ENCODE measurements at places on chromosomes 6 and 20.

GRCh38 chr6:43699564-43700186 is 12.1 kb upstream of the MRPS18A start:
- no peak for DNase-seq

GRCh38 chr20:53899351-53900167 is 170.8 kb downstream of the BCAS1 start:
- peak; percentile 96 for DNase-seq

- no peak for DNase-seq
These were observed 83.7 kb downstream of the YTHDF1 start for GRCh38 chr20:63132131-63132714.

GRCh38 chr20:32522526-32522775 is 62.7 kb downstream of the NOL4L start:
- DNase-seq, result no peak

- peak; percentile 45 for DNase-seq
These were observed 954 bp downstream of the HSD17B8 start for GRCh38 chr6:33205191-33206026.

DNA sequence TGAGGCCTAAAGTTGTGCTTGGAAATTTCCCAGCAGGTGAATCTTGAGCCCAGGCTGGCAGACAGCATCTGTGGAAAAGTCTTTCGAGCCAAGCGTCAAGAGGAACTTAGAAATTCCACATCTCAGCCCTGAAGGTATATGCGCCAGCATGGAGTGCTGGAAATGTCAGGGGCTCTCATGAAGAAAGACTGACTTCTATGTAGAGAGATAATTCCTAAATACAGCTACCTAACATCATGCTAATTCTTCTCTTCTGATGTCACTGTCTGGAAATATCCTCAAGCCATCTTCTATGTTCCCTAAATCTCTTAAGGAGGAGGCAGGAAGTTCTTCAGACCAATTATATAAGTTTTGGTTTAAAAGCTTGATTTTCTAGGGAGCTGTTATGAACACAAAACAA is 492.4 kb upstream of the MARCKS start:
- DNase-seq, result no peak

DNA sequence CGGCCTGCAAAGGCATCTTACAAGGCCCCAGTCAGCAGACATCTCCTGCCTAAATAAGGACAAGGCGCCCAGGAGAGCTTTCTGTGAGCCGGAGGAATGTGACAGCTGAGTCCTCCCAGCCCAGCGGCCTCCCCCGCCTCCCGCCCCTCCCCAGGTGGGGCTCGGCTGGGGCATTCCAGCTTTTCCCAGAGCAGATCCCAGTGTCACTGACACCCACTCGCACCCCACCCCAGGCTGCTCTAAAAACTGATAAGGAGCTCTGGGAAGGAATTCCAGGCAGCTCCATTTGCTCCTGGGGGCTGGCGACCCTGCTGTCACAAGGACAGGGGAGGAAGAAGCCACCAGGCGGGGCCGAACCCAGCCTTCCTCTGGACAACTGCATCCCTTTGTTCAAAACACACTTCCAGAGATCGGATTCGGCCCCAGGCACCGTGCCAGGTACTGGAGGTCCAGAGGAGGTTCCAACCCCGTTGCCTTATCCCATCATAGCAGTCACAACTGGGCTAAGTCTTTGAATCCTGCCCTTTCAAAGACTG is 49.7 kb downstream of the JPH2 start:
- DNase-seq, result peak; percentile 28

- DNase-seq, result peak; percentile 87
These were observed 17.2 kb downstream of the TAB2 start for GRCh38 chr6:149334682-149335160.

- no peak for DNase-seq
These were observed 205.5 kb upstream of the SHLD1 start for GRCh38 chr20:5544712-5545111.

DNA sequence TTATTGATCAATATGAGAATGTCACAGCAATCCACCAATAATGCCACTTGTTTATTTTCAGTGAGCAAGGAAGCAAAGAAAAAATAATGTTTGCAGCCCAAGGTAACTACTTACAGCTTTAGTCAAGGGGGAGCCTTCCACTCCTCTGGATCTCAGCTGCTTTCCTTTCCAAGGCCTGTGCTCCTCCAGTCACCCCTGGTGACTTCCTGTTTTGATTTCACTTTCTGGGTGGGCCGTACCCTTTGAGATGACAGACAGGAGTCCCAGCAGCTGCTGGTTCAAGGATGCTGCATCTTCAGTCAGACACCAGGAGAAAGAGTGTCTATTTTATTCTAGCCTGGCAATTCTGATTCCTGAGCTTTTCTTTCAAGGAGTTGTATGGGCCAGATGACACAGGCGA is 5.6 kb upstream of the VNN2 start:
- peak; percentile 3 for DNase-seq

DNA sequence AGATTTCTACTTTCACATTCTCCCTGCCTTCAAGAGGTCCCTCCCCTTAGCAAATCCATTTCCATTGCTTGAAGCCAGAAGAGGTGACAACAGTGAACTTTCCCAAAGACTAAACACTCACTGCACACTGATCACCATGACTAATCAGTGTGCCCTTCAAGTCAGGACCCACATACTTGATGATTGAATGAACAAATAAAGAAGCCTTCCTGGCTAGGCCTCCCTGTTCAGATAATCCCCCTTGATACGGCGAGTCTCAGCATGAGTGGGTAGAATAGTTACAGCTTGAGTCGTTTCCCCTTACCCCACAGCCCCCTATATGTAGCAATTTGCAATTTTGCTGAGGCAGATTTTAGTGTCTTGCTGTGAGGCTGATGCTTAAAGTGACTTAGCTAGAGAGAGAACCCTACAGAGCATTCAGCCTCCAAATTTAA is 102.2 kb downstream of the UNC5CL start:
- DNase-seq, result peak; percentile 62

GRCh38 chr6:6131492-6132109 is 124.9 kb upstream of the NRN1 start:
- DNase-seq, result no peak

DNA sequence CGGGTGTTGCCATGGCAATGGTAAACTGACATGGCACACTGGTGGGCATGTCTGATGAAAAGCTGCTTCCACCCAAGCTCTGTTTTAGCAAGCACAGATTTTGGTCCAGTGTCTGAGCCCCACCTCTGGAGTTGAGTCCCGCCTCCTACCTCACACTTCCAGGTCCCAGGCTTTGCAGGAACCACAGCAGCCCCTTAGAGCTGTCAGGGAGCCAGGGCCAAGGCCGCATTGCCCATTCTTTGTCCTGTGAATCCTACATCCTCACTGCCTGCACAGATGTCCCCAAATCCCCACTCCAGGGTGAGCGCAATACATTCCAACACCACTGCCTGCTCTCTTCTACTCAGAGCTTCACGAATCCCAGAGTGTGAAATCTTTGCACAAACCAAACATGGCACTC is 292.2 kb downstream of the PREX1 start:
- DNase-seq, result no peak

- no peak for DNase-seq
These were observed 242.9 kb downstream of the KCNQ5 start for GRCh38 chr6:72864799-72865198.

- DNase-seq, result no peak
These were observed 34.2 kb downstream of the RNF217 start for GRCh38 chr6:124996411-124996810.

GRCh38 chr6:144321839-144322591 is 36.9 kb downstream of the UTRN start:
- no peak for DNase-seq

- DNase-seq, result no peak
These were observed 436.1 kb downstream of the PKHD1 start for GRCh38 chr6:51651132-51651817.

- no peak for DNase-seq
These were observed 197.6 kb downstream of the PRL start for GRCh38 chr6:22099231-22099630.

DNA sequence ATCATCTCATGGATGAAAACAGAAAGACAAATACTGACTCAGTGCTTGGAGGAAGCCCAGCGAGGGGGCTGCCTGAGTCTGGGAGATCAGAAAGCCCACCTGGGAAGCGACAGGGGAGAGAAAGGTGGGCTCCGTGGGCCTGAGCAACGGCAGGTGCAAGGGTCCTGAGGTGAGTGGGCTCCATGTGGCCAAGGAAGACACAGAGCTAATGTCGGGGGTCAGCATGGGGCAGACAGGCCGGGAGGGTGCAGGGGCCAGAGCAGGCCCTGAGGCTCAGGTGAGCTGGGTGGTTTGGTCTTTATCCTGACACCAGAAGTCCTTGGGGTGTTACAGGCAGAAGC is 18.8 kb downstream of the APCDD1L start:
- no peak for DNase-seq

DNA sequence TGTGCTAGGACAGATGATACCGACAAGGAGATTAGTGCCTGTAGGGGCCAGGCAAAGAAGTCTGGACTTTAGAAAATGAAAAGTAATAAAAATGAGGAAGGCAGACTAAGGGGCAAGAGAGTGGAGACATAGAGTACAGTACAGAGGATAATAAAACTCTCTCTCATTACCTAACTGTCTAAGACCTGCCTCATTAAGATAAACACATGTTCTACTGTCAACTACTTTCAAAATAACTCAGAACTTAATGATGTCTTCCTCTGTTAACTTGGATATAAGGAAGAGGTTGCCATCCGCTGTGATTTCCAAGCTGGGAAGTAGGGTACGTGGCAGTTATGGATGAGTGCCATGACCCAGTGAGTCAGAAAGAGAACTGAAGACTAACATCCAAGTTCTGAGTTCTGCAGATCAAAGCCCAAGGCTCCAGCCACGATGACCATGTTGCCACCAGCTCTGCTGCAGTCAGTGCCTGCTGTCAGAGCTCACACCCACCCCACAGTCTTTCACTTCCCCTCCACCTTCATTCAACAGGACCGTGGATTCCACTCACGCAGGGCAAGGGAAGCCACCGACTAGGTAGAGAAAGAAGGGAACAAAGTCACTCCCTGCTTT is 81.8 kb downstream of the KIF16B start:
- DNase-seq, result no peak

- no peak for DNase-seq
These were observed 674.9 kb downstream of the HDGFL1 start for GRCh38 chr6:23244300-23244699.

GRCh38 chr20:59583428-59584277 is 20.7 kb upstream of the PHACTR3 start:
- DNase-seq, result no peak

GRCh38 chr6:160882791-160883279 is 108.7 kb upstream of the MAP3K4 start:
- DNase-seq, result no peak

GRCh38 chr6:169169375-169169774 is 84.3 kb downstream of the THBS2 start:
- no peak for DNase-seq

DNA sequence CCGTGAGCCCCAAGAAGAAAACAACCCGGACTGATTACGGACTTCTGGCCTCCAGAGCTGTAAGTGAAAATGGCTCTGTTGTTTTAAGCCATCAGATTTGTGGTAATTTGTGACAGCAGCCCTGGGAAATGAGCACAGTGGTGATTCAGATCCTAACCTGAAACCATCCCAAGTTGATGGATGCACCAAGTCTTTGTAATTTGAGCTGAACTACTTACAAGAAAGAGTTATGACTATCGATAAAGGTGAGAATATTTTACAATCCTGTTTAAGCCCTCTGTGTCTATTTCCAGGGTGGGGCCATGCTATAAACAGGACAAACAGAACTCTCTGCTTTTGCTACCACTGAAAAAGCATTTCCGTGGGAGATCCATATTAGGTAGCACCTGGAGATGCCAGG is 19.1 kb upstream of the RIN2 start:
- no peak for DNase-seq

DNA sequence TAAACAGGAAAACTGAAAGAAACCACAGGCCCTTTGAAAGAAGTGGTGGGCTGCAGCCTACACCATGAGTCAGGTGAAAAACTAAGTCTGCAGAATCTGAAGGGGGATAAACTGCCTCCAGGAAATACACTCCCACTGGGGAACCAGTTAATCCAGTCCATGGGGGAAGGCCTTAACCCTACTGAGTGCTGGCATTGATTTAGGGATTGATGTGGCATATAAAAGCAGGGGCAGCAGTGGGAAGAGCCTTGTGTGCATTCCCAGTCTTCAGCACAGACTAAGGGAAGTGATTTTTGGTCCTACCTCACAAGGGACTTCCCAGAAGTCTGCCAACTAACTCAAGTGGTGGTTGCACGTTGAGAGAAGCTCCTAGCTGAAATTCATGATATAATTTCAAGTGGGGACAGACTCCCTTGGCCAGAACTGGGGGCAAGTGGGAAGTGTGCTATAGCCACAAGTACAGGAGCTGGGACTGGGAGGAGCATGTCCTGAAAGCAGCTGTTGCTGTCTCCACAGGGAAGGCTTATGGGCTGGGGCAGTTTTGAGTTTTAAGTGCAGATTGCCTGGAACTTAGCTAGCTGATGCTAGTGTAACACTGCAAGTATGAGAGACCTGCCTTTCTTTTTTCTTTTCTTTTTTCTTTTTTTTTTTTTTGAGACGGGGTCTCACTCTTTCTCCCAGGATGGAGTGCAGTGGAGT is 31.2 kb downstream of the CITED2 start:
- no peak for DNase-seq

All from kidney glomerular epithelial cell (primary cell).